Adipocyte (in vitro differentiated cells): ENCODE measurements at places on chromosomes 11 and 22.

DNA sequence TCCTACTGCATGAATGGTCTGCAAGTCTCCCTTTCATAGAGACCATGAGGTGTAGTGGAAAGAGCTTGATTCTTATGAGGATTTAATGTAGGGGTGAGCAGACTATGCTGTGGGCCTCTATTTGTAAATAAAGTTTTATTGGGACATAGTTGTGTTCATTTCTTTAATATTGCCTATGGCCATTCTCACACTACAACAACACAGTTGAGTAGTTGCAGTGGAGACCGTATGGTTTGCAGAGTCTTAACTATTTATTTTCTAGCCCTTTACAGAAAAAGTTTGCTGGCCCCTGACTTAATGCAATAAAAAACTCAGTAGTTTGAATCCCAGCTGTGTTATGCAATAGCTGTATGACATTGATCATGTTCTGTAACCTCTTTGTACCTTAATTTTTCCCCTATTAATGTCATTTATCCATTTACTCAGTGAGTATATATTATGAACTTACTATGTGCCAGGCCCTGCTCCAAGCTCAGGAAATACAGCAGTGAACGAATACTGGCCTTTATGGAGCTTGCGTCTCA lies 106.3 kb downstream of the ATXN10 start:
- DNase-seq = no peak

GRCh38 chr11:2788168-2789071 lies 88.6 kb upstream of the KCNQ1OT1 start:
- no peak for DNase-seq

DNA sequence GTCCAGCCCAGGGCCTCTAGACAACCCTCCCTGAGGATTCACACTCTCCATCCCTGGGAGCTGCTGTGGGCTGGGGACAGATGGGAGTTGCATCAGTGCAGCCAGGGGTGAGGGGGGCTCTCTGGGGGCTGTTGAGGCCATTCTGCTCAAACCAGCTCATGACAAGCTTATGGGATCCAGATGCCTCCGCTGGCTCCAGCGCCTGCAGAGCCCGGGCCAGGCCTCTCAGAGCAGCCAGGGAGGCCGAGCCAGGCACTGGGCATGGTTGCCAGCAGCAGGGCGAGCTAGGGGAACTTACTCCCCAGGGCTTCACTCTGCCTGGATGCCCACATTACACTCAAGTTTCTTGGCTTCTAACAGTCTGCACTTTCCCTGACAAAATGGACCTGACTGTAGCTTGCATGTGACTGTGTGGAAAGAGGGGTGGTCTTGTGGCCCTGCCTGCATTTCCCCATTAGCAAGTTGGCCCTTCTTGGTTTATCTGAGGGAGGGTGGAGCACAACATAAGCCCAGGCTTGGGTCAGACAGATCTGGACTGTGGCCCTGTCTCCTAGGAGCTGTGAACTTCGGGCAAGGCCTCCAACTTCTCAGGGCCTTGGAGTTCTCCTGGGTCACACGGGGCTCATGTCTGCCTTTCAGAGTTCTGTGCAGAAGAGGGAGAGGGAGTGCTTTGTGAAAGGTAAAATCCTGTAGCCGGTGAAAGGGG lies 34.5 kb upstream of the CYB5R3 start:
- peak; percentile 83 for DNase-seq

- no peak for DNase-seq
These were observed 547.6 kb downstream of the INSC start for GRCh38 chr11:15662285-15662684.

DNA sequence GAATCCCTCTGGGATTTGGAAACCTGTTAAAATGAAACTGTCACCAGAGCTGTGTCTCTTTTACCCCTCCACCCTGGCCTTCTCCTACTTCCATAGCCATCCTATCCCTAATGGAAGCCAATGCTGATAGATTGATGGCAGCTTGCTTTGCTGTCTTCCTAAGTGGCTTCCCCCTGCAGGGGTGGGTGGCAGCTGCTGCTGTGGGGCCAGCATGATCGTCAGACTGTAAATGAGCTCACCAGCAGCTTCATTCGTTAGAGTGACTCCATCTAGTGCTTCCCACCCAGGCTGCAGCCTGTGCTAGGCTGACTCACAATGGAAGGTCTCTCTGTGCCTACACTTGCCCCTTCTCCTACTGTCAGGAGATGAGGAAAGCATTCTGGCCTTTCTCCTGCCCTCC lies 311.0 kb downstream of the BUD13 start:
- DNase-seq = no peak

DNA sequence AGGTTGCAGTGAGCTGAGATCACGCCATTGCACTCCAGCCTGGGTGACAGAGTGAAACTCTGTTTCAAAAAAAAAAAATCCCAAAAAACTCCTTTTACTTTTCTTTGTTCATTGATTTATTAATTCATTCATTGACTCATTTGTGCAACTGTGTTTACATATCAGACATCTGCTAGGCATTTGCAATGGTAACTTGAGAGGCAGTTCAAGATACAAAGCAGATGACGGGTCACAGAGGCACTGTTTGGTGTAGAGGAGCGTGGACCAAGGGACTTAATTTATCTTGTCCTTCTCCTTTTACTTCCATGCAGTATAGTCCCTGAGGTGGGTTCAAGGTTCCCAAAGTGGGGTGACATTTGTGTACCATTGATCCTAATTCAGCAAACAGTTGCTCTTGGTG lies 71.4 kb downstream of the KIAA1671 start:
- DNase-seq = peak; percentile 16

- DNase-seq = peak; percentile 66
These were observed 5.3 kb downstream of the SLC7A4 start for GRCh38 chr22:21026783-21027692.

DNA sequence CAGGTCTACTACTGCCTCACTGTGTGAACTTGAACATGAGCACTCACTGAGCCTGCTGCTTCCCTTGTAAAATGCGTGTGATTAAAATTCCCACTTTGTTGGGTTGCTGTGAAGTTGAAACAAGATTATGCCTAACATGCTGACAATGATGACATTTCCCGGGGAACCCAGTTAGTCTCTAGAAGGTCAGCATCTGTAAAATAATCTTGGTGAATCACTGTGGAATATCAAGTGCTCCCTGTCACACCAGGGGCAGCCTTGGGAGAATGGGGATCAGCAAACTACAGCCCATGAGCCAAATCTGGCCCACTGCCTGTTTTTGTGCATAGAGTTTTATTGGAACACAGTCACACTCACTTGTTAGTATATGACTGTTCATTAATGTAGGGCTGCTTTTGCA lies 335.2 kb downstream of the MIAT start:
- no peak for DNase-seq

GRCh38 chr11:9210224-9210921 lies 54.8 kb downstream of the DENND5A start:
- no peak for DNase-seq

DNA sequence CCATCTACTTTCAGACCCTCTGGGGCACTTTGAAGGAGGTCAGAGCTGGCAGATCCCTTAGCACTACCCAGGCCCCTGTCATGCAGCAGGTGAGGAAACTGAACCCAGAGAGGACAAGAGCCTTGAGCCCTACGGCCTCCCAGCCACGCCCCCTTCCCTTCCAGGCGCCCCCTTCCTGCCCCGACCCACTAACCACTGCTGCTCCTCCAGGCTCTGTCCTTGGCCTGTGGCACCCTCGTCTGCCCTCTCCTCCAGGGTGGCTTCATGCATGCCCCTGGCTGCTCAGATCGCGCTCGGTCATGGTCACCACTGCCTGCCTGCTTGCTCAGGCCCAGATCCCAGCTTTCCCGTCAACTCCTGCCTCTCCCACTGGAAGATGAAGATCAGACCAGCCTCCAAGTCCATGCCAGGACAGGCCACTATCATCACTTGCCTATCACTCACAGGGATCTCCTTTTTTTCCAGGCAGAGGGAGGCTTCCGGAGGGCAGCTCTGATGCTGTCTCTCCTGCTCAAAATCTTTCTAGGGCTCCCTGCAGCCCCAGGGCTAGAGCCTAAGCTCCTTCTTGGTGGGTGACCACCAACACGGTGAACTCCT lies 30.7 kb downstream of the ELFN2 start:
- DNase-seq = no peak

GRCh38 chr11:126870021-126870420 lies 130.5 kb downstream of the KIRREL3 start:
- no peak for DNase-seq

- no peak for DNase-seq
These were observed 1.7 kb upstream of the KCNA4 start for GRCh38 chr11:30018495-30018894.
